ENCODE measurements at places on chromosomes 4 and X. TPM values are rescaled to one million over a fixed set of nuclear protein-coding genes. Genes with fewer than 3 reads are reported as not detected.

The GAGE13 gene
- not detected for total RNA-seq

The DDX60 gene
- 2.6 TPM for total RNA-seq

The FAM114A1 gene
- total RNA-seq: 39.7 TPM

The PRRG3 gene
- not detected for total RNA-seq

The LRIT3 gene
- total RNA-seq: 0.03 TPM

The HPRT1 gene
- total RNA-seq: 103 TPM

The SLIT2 gene
- total RNA-seq: 0.02 TPM

The MID1 gene
- total RNA-seq: 36.1 TPM

The TKTL1 gene
- 0.13 TPM for total RNA-seq

The HAND2 gene
- total RNA-seq: 0.55 TPM

The FGFBP1 gene
- 2.5 TPM for total RNA-seq

The MGAT4D gene
- not detected for total RNA-seq

The KIAA1210 gene
- total RNA-seq: not detected

The F11 gene
- not detected for total RNA-seq

The TEX11 gene
- total RNA-seq: not detected

The GRIA2 gene
- not detected for total RNA-seq

The SPOCK3 gene
- total RNA-seq: 0.22 TPM

The C4orf54 gene
- 0.01 TPM for total RNA-seq

The CTSO gene
- total RNA-seq: 0.89 TPM

The NEXMIF gene
- total RNA-seq: 0.01 TPM

The ARX gene
- total RNA-seq: 0.58 TPM

The ENAM gene
- not detected for total RNA-seq

The CBLL2 gene
- total RNA-seq: not detected

The MXRA5 gene
- not detected for total RNA-seq

The LANCL3 gene
- not detected for total RNA-seq

The CENPI gene
- total RNA-seq: 15.7 TPM

The HELT gene
- total RNA-seq: not detected

The PHF8 gene
- 15.1 TPM for total RNA-seq

The JADE3 gene
- total RNA-seq: 11.3 TPM

The CAPN6 gene
- not detected for total RNA-seq

The ZCCHC18 gene
- total RNA-seq: 0.02 TPM

The GSX2 gene
- not detected for total RNA-seq

The PNMA3 gene
- total RNA-seq: 0.20 TPM

The GRSF1 gene
- 76.4 TPM for total RNA-seq

The CTAG2 gene
- total RNA-seq: not detected

The EDA2R gene
- 11.7 TPM for total RNA-seq

The GPRASP1 gene
- 0.35 TPM for total RNA-seq

The TRIML2 gene
- total RNA-seq: 48.9 TPM

The PPM1K gene
- total RNA-seq: 0.90 TPM

The MAGEC3 gene
- total RNA-seq: not detected

The CFI gene
- 1.0 TPM for total RNA-seq

The PAGE5 gene
- not detected for total RNA-seq

The TSPAN7 gene
- total RNA-seq: 3.0 TPM

The FRG2 gene
- total RNA-seq: 0.07 TPM

The ZNF157 gene
- total RNA-seq: not detected

The NUP62CL gene
- 16.8 TPM for total RNA-seq

The MAGEB10 gene
- total RNA-seq: not detected

The DCAF4L1 gene
- 0.13 TPM for total RNA-seq

The H2BW2 gene
- not detected for total RNA-seq

The TRMT10A gene
- 4.6 TPM for total RNA-seq

The NHS gene
- total RNA-seq: 2.6 TPM
